Adipocyte (in vitro differentiated cells): ENCODE measurements at places on chromosomes 2 and 18.

GRCh38 chr2:224586127-224586695 lies 1.0 kb upstream of the CUL3 start:
- DNase-seq = no peak

DNA sequence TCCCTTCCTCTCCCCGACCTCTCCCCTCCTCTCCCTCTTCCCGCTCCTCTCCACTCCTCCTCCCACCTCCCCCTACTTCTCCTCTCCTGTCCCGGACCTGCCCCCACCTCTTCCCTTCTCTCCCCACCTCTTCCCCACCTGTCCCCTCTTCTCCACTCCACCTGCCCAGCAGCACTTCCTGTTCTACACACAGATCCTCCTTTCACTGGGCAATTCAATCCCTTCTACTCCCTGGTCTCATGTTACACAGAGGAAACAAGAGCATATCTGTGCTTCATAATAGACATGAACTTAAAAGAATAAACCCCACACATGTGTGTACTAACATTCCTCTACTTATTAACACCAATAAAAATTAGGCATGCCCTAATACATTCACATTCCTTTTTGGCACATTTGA lies 34.8 kb downstream of the TIMM21 start:
- no peak for DNase-seq

DNA sequence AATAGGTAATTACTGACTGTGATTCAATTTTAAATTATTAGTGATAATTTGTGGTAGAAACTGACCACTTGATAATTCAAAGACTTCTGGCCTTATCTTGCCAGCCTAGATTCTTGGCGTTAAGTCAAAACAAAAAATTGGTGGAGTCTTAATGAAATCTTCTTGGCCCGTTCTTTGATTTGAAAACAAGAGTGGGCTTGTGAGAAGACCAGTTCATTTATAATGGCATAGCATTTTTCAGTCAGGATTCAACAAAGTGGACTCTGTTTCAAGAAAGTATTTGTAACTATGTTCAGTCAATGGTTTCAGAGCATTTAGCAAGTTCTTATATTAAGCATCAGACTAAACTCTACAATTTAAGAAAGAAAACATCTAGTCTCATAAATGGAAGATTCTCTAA lies 26.0 kb downstream of the ITGA4 start:
- DNase-seq = no peak

GRCh38 chr2:206389164-206389563 lies 54.2 kb upstream of the ADAM23 start:
- DNase-seq = no peak

- no peak for DNase-seq
Measured at GRCh38 chr2:130729322-130730299, 741 bp downstream of the GPR148 start.

DNA sequence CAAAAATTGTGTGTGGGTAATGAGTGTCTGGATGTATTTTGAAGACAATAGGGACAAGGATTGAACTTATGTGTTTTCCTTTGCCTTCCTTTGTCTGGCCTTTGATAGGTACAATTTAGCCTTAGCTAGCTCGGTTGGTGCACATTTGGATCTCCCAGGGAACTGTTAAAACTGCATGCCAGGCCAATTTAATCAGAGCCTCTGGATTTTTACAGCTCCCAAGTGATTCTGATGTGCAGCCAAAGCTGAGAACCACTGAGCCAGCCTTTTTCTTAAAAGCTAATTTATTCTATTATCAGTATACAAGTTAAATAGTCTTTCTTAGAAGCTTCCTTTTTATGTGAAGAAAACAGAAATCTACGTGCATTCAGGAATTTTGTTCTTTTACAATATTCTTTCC lies 25.0 kb downstream of the PLEK start:
- DNase-seq = no peak

DNA sequence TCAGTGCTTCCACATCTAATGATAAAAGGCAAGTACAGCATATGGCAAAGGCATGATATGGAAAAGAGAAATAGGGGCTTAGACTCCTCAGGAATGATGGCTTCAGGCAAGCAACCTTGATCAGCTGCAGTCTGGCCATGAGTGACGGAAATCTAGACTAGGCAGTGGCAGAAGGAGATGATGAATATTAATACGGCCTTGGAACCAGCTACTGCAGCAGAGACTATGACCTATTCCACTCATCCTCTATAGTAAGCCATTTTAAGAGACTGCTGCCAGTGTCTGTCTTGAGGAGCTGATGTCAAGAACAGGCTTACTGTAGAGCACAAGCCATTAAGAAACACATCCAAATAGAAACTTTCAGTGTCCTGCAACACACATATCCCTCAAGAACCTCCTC lies 23.7 kb downstream of the ASXL2 start:
- no peak for DNase-seq

DNA sequence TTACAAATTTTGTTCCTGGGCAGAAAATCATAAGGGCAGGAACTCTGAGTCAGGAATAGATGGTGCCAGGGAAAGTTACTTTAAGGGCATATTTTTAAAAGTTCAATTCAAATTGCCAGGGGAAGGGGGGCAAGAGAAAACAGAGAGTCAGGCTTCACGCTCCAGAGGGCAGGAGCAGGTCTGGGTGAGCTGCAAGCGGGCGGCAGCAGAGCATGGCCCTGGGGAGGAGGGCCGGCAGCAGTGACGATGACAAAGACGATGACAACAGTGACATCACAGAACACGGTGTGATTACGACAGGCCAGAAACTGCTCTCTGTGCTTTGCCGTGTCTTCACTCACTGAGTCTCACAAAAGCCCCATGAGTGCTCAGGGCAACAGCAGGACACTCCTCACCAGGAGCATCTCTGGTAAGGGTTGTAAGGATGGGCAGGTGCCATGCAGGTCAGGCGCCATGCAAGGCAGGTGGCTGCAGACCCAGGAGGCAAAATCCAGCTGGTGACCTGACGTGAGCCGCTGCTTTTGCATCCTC lies 23.3 kb downstream of the CHST10 start:
- DNase-seq = no peak

GRCh38 chr2:71060871-71061270 lies 7.6 kb upstream of the NAGK start:
- no peak for DNase-seq

DNA sequence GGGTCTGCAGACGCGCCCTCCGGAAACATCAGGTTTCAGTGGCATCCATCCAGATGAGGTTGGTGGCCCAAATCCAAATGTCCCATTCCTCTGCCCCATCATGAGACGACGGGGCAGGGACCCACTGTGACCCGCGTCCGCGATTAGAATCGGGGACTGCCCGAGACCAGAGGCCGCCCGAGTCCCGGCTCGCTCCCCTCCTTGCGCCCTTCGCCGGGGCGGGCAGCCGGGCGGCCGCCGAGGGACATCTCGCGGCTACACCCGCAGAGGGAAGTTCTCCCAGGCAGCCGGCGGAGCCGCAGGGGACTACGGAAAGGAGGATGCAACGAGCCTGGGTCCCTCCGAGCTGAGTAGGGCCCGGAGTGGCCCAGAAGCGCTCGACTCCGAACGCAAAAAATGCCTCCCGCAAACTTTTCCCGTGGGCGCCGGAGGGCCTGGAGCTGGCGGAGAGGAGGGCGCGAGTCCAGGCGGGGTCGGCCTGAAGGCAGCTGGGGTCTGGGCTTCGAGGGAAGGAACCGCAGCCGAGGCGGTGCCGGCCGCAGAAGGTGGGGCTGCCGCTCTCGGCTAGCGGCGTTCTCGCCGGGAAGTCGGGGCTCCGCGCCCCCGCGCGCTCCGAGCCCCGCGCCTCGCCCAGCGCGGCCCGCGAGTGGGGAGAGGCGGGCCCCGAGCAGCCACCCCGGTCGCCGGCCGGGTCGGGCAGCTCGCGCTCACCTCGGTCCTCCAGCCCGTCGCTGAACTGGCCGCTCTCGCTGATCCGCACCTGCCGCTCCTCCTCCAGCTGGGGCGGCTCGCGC lies 580 bp downstream of the TMEM163 start:
- peak; percentile 29 for DNase-seq

DNA sequence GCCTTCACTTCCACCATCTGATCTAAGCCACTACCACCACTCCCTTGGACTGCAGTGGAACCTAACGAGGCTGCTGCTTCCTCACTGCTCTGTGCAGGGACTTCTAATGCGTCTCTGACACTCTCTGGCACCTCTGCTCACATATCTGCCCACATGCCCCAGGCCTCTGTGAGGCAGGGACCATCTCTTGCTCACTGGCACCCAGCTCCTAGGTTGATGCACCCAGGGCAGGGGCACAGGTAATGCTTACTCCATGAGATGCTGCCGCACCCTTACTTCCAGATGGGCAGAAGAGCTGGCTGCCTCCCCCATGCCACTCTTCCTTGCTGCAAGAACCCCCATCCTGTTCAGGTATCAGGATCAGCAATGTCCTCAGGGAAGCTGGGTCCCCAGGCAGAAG lies 294.0 kb upstream of the HS6ST1 start:
- DNase-seq = no peak

GRCh38 chr18:77077941-77078689 lies 54.5 kb downstream of the MBP start:
- DNase-seq = no peak

- DNase-seq = no peak
Measured at GRCh38 chr2:163580757-163581156, 155.1 kb downstream of the FIGN start.

- no peak for DNase-seq
Measured at GRCh38 chr2:231186325-231186724, 12.1 kb upstream of the ARMC9 start.

- DNase-seq = peak; percentile 14
Measured at GRCh38 chr2:172655838-172656573, 79.6 kb upstream of the RAPGEF4 start.

DNA sequence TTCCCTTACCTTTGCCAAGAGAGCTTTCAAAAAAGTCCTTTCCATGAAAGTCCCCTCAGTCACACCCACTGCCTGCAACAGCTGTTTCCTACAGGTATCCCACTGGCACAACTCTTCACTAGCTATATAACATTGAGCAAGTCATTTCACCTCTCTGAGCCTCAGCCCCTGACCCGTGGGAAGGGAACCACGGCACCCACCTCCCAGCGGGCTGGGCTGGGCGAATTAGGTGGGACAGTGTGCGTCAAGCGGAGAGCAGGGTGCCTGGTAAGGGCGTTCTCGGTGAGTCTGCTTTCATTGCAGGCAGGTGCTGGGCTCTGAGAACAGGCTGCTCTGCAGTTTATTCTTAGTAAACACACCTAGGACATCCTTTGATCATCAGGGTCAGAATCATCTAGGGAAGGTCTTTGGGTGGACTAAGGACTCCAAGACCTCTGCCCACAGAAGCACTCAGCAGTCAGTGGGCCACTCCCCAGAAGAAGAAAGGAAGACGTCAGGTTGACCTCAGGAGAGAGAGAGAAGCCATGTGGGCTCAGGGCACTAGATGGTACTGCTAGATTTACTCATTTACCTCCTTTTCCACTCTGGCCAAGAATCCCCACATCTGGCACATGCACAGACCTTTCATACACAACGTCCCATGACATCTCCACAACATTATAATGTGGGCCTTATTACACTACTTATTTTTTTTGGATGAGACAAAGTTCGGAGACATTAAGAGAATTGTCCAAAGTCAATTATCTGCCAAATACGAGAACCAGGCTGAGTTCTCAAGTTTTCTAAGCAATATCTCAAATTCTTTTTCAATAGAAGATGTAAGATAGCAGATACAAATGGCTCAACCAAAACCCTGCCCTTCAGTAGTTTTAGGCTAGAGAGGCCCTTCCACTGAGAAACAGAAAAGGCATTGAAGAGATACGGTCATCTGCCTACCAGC lies 79.9 kb downstream of the GALNT14 start:
- no peak for DNase-seq

DNA sequence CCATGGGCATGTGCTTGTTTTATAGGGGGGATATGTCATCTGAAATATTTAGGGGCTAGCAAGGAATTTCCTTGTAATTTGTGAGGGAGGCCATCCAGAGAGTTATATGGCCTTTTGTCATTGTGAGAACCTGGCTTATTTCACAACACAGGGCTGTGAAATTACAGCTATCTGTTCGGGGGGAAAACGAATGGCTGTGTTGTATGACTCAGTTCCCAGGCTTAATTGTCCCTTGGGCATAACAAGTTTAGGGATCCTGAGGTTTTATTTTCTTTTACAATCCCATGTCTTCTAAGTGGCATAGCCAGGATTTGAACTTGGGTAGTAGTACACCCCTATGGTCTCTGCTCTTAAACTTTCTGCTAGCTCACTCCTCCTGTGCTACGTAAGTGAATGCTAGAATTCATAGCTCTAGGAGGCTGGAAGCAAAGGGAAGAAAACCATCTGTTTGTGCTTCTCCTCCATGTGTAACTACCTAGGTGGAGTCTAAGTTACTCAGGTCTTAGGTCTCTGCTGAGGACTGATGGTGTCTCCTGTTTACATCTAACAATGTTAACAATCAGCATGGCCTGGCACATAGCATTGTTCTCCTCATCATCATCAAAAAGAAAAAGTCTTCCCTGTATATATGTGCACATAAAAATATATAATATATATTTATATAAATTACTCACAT lies 53.8 kb downstream of the SKA1 start:
- no peak for DNase-seq

DNA sequence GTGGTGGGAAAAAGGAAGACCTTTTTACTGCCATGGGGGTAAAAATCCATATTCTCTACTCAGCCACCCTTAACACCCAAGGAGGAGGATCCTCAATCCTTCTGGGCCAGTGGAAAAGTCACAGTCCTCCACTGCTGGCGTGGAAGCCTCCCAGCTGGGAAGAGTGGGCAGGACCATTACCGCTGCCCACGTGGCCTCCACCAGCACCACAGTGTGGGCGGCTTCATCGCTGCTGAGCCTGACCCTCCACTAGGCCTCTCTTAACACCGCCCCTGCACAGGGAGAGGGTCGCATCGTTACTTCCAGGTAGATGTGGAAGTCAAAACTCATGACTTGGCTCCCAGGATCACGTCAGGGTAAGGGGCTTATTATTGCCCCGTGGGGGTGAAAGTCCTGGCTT lies 656.5 kb downstream of the SUCLG1 start:
- DNase-seq = no peak

- peak; percentile 56 for DNase-seq
Measured at GRCh38 chr2:216142540-216142939, 33.4 kb downstream of the XRCC5 start.

DNA sequence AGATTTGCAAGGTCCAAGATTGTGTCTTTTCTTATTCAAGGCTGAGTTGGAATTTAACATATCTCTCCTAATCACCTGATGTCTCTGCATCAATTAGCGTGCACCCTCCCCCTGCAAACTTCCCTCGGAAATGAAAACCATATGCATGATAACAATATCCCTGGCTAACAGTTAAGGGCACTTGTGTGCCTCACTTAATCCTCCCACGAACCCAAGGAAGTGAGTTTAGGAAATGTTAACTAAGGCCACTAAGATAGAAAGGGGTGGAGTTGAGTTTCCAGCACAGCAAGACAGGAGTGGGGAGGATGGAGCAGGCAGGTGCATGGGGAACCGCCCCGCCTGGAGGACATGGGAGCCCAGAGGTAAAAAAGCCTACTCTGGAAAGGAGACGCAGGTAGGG lies 52.4 kb upstream of the PTMA start:
- no peak for DNase-seq

GRCh38 chr2:46167924-46168323 lies 129.3 kb upstream of the EPAS1 start:
- no peak for DNase-seq

GRCh38 chr2:236873636-236874035 lies 212.1 kb upstream of the COPS8 start:
- no peak for DNase-seq

GRCh38 chr2:123438251-123438650 lies 586.8 kb upstream of the CNTNAP5 start:
- DNase-seq = no peak

- DNase-seq = no peak
Measured at GRCh38 chr2:234691968-234692955, 195.4 kb upstream of the ARL4C start.
